CD4-positive, alpha-beta memory T cell (primary cell): ENCODE measurements at places on chromosomes 7 and 10.

- DNase-seq: no peak
These were observed 64.1 kb downstream of the PIK3AP1 start for GRCh38 chr10:96656198-96656577.

- no peak for DNase-seq
These were observed 125.7 kb upstream of the ZNF438 start for GRCh38 chr10:31157123-31158010.

- no peak for DNase-seq
These were observed 4.5 kb downstream of the LLCFC1 start for GRCh38 chr7:142943706-142944268.

GRCh38 chr7:100102950-100103840 is 1.8 kb downstream of the AP4M1 start:
- no peak for DNase-seq

- no peak for DNase-seq
These were observed 651.6 kb upstream of the FOXK1 start for GRCh38 chr7:4030346-4030950.

DNA sequence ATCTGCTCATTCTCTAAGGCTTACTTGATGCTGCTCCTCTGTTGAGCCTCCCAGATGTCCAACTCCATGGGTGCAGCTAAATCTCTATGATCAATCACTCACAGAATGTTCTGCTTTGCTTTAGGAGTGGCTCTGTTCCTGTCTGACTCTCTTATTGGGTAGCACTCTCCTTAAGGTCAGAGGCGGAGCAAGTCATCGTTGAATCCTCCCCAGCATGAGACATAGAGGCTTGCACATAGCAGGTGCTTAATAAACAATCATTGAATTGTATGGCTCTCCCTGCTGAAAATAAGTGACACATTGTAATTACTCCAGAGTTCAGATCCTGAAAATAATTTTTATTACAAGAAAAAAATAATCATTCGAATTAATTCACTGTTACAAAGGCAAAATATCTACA is 69.7 kb downstream of the NPS start:
- no peak for DNase-seq

DNA sequence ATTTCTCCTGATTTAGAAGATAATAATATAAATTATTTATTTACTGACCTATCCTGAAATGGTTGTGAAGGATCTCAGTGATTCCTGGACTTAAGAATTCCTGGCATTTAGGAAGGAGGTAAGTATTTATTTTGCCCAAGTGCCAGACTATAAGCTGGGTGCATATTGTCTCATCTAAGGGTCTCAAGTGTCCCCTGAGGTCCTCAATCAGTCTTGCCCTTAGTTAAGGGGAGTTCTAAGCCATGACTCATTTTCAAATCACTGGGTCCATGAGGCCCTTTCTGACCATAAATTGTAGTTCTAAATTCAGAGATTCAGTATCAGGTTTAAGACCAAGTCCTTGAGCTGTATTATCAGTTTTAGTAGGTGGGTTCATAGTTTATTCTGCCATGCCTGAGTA is 251.6 kb upstream of the MEOX2 start:
- no peak for DNase-seq
